ENCODE measurements at places on chromosomes 5 and 9.

DNA sequence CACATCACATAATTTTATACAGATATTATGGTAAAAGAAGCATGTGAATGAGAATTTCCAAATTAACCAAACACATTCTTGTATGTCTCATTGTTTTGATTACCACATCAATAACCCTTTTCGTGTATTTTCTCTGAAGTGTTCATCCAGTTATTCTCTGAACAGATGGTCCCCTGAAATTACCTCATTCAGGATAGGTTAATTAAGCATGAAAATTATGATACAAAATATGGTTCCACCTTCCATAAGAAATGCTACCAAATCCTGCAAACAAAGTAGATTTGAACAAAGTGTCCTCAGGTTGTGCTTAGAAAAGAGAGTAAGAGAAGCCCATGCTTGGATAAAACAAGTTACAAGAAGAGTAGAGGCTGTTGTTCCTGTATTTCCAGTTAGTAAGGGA is 83.1 kb upstream of the LMNB1 start:
- no peak for DNase-seq

GRCh38 chr5:27129926-27130325 is 91.5 kb upstream of the CDH9 start:
- no peak for DNase-seq

GRCh38 chr5:138935466-138935865 is 60.3 kb upstream of the LRRTM2 start:
- DNase-seq = no peak

- peak; percentile 8 for DNase-seq
These were observed 680.0 kb downstream of the TAF11L14 start for GRCh38 chr5:18314192-18314778.

GRCh38 chr9:25816439-25816838 is 138.2 kb upstream of the TUSC1 start:
- no peak for DNase-seq

DNA sequence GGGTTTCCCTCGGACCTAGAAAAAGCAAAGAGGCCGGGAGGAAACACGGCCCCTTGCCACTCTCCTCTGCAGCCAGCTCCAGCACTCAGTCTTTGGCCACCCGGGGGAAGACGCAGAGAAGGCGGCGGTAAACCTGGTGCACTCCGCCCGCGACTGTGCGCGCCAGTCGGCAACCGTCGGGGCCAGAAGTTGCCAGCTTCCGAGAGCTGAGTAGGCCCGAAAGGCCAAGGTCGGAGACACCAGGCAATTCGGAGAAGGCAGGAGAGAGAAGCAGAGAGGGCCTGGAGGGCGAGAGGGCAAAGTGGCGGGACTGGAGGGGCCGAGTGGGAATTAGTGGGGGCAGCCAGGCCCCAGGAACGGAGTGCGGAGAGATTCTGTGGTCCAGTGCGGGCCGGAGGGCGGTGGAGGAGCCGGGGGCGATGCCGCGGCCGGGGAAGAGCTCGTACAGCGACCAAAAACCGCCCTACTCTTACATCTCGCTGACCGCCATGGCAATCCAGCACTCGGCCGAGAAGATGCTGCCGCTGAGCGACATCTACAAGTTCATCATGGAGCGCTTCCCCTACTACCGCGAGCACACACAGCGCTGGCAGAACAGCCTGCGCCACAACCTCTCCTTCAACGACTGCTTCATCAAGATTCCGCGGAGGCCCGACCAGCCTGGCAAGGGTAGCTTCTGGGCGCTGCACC is at the start of gene FOXB2:
TSS of gene FOXB2 (plus strand) at position 420 of the 690 bp plus-strand sequence. CDS start at position 420, 0 bp downstream.
- peak; percentile 40 for DNase-seq
